Stimulated activated CD4-positive, alpha-beta T cell treated with anti-CD3 and anti-CD28 coated beads, Interleukin-1b, Interleukin-23, amount 100 ng/mL, for 1 hour (primary cell): ENCODE measurements at places on chromosomes 6 and 20.

DNA sequence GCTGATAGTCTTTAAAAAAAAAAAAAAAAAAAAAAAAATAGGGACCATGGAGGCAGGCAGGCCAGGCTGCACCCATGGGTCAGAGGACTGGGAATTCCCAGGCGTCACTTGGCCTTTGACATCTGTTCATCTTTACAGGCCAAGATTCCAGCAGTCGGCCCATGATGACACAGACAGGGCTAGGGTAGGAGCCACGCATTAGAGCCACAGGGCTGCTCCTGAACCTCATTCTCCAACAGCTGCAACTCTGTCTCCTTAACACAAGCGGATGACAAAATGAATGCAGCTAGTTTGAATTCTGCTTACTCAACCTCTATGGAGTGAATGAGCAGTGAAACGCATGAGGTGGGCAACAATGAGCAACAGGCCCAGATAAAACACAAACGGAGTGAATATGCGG is 126.4 kb downstream of the LY86 start:
- no peak for DNase-seq

- no peak for DNase-seq
These were observed 21.7 kb upstream of the MYT1 start for GRCh38 chr20:64142590-64142989.

- DNase-seq: no peak
These were observed 191.8 kb upstream of the RREB1 start for GRCh38 chr6:6915813-6916547.

DNA sequence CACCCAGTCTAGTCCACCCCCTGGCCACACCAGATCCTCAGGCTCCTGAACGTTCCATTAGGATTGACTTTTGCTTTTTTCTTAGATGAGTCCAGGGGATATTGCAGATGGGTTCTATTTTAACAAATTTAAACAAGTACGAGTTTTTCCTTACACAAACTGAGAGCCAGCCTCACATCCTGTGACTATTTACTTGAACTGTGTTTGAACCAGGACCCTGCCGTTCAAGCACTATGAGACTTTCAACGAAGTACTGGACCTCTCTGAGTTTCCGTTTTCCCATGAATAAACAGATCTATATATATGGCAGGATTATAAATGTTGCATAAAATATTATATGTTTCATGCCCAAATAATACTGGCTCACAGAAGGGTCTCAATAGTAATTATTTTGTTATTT is 1.4 kb upstream of the METTL24 start:
- DNase-seq: no peak

DNA sequence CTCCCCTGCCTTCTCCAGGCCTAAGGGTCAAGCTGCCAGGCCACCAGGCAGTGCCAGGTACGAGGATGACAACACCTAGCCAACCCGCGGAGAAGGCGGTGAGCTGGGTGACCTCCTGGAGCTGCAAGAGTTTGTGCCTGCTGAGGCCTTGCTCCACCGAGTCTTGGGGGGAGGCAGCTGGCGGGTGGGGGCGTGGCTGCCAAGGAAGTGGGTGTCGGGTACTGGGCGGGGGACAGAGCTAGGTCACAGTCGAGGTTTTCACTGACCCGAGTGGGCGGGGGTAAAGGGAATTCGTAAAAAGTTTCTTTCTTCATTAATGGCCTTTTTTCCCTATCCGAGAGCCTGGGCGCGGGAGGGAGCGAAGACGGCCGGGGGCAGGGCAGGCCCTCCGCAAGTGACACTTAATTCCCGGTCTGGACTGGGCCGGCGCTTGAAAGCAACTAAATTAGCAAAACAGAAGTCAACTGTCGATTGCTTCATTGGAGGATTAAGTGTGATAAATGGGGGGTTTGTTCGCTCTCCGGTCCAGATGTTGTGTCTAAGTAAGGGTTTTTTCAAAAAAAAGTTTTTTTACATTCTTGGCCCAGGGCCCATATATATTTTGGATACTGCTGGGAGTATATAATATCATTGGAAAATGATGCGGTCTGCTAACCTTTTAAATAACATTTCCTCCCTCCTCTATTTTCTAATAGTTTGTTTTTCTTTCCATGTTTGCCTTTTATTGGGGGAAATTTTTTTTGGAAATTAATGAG is 43.1 kb upstream of the FOXP4 start:
- DNase-seq: no peak

- DNase-seq: no peak
These were observed 14.7 kb upstream of the ZNF831 start for GRCh38 chr20:59148701-59149493.

DNA sequence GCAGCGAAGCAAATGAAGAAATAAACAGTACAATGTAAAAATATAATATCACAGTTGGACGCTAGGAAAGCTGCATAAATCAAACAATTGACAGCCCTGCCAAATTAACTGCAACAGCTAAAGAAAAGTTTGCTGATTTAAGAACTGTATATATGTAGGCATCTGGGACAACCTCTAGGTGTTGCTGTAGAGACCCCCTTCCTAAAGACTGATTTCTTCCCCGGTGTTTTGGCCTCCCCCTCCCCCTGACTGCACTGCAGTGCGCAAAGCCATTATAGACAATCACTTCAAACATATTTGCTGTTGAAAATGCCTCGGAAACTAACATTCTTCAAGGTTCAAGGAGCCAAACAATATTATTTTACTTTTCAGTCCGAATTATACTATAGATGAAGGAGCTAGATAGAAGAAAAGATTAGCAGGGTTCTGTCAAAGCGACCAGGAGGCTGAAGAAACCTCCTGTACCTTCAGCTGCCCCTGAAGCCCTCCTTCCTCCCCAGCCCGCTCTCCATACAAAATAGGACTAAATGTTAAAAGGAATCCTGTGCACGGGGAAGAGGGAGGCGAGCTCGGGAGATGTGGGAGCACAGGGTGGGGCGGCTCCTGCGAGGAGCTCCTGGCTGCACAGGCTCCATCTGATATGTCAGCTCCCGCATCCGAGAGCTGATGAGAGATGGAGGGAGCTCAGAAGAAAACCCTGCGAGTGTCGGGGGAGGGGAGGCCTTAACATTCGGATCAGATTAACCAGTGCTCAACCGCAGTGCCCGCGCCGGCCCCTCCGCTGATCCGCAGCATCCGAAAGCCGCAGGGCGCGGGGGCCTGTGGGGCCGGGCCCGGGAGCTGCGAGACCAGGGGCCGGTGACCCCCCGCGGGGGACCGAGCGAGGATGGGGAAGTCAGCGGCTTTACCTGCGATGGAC is 822 bp downstream of the ELOVL4 start:
- DNase-seq: no peak

DNA sequence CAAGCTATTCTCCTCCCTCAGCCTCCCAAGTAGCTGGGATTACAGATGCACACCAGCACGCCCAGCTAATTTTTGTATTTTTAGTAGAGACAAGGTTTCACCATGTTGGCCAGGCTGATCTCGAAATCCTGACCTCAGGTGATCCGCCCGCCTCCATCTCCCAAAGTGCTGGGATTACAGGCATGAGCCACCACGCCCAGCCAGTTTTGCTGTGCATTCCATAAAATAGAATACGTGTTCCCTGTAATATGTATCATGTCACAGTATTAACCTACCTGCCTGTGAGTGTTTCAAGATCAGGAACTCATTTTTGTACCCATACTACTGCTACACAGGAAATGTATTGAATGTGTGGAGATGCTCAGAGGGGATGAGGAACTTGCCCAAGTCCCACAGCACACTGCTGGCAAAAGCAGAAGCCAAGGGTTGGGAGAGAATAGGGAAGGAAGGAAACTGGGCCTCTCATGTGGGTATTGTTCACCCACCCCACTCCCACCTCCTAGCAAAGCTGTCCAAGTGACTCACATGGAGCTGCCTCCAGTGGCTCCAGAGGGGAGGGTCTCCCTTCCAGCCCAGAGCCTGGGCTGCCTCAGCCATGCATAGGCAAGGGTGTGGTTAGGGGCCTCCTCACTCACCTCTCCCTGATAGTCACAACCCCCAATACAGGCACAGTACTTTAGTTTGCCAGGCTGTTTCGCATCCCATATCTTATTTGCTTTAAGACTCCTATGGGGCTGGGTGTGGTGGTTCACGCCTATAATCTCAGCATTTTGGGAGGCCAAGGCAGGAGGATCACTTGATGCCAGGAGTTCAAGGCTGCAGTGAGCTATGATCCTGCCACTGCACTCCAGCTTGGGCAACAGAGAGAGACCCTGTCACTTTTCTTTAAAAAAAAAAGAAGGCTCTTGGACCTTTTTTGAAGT is 9.4 kb downstream of the HM13 start:
- DNase-seq: no peak

GRCh38 chr20:14984768-14985622 is 647.6 kb upstream of the FLRT3 start:
- DNase-seq: no peak

GRCh38 chr20:23145281-23145700 is 59.2 kb upstream of the CD93 start:
- no peak for DNase-seq

DNA sequence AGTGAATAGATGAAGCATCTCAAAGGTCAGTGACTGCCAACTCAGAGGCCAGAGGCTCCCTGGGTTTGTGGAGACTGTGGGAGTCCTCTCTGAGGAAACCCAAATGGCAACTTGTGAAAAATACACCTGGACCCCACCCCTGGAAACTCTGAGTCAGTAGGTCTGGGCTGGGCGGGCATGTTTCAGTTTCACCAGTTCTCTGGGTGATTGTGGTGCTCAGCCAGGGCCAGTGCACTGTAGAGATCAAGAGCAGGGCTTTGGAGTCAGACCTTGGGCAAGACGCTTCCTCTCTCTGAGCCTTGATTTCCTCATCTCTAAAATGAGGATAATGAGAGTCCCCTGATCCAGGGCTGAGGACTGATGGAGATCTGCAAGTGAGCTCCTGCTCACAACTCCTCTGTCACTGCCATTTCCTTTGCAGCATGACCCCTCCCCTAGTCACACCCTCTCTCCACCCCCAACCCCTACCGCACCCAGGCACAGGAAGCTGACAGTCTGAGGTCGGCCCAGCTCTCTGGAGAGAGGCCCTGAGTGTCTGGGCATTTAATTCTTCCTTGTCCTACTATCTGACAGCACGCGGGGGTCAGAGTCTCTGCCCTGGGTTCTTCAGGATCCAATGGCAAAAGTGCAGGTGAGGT is 5.1 kb downstream of the DEF6 start:
- peak; percentile 67 for DNase-seq

DNA sequence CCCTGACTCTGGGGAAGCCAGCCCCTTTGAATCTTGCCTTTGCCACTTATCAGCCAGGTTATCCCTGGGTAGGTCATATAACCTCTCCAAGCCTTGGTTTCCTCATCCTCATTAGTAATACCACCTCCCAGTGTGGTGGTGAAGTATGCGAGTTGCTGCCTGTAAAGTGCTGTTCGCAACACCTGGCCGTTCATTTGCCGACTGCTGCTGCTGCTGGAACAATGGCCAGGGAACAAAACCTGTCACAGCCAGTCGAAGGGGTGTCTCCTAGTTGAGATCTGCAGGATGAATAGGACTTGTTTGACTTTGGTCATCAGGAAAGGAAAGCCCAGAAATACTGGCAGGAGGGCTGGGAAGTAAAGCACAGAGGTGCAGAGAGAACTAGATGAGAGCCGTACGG is 6.1 kb downstream of the MANBAL start:
- no peak for DNase-seq

- no peak for DNase-seq
These were observed 34.5 kb upstream of the HLA-A start for GRCh38 chr6:29907637-29908340.

- DNase-seq: no peak
These were observed 25.2 kb upstream of the TULP4 start for GRCh38 chr6:158287047-158287446.

DNA sequence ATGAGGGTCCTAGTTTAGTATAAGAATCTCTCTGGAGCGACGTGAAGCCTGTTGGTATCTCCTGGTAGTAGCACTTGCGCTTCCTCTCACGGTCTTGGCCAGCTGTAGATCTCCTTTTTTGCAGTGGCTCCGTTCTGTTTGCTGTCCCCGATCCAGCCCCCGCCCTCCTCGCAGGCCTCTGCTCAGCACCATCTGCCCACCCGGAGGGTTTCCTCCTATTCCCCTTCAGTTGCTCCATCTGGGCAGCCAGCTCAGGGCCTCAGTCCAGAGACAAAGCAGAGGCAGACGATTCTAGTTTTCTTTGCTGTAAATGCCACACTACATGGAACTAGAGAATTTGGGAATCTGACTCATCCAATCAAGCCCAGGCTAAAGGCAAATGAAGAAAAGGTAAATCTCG is 126.6 kb downstream of the TIAM2 start:
- no peak for DNase-seq

GRCh38 chr6:150332939-150333584 is 35.8 kb upstream of the IYD start:
- DNase-seq: no peak

DNA sequence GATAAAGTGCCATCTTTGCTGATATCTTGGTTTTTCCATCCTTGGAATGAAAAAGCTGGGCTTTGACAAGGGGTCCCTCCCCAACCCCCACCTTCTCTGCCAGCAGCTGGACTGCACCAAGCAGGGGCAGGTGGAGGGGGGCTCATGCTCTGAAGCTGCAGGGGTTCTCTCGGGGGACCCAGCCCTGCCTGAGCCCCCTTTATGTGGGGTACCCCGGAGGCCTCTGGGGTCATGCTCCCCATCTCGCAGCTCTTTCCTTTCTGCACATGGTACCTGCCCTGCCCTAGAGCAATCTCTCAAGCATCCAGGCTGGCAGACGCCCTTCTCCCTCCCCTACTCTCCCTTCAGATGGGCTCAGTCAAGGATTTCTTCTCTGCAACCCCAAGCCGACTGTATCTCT is 146.7 kb upstream of the PTPN1 start:
- DNase-seq: no peak

DNA sequence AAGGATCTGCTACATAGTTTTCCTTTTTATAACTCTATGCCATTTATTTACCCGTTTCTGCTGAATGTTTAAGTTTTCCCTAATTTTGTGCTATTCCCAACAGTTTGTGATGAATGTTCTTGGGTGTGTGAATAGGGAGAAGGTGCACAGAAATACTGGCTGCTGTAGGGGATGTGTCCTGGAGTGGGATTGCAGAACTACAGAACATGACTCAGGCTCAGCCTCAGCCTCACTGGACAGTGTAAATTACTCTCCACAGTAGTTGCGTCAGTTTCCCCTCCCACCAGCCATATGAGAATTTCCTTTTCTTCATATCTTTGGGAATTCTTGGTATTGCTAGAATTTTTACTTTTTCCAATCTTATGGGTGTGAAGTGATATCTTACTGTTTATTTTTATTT is 57.0 kb downstream of the SLX4IP start:
- no peak for DNase-seq

DNA sequence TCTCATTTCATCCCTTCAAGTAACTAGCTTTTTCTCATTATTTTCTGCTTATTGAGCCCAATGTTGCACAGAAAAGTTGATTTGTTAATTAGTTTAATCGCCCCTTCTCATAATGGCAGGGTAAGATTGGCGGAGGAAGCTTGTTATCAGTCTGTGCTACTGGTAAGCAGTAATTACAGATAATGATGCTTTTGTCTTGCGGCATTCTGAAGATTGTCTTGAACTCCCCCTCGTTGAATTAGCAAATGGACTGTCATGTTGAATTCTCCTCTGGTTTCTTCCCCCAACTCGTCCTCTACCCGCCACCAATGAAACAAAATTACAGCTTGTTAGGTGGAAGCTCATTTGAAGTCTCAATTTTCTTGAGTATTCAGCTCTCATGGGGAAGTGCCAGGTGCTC is 39.4 kb downstream of the PRDM13 start:
- no peak for DNase-seq
